Regular cardiac myocyte (primary cell): ENCODE measurements at places on chromosomes 11 and 22. TPM values are rescaled to one million over a fixed set of nuclear protein-coding genes. Genes with fewer than 3 reads are reported as not detected.

The APOA4 gene
- not detected in 2 replicates for total RNA-seq

The C11orf42 gene
- total RNA-seq = not detected in 2 replicates

The ACTN3 gene
- total RNA-seq = under 0.01 and 0.28 TPM in 2 replicates

The APLNR gene
- under 0.01 and 0.56 TPM in 2 replicates for total RNA-seq

The MCAT gene
- total RNA-seq = 9.9 and 12.7 TPM in 2 replicates

The TAF10 gene
- total RNA-seq = 37.2 and 58.9 TPM in 2 replicates
